ENCODE measurements at places on chromosomes 7 and 10.

- no peak for DNase-seq
Observed at GRCh38 chr7:80770675-80771081, 132.2 kb downstream of the CD36 start.

DNA sequence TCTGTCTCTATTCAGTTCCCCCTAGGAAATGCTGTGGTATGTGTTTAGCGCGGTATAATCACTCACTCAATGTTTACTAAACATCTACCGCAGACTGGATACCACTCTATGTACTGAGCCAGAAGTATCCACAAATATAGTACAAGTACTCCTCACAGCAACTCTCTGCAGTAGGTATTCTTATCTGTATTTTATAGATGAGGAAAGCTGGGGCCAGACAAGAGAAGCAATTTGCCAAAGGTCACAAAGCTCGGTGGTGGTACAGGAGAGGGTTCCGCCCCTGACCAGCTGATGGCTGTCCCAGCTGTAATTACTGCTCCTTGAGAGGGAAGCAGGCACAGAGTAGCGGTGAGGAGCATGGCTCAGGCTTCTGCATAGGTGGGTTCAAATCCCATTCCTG, 184.1 kb downstream of the DOCK4 start:
- DNase-seq: no peak

GRCh38 chr10:126670056-126670894, at the start of gene C10orf90:
Gene C10orf90 (minus strand): TSS chr10:126670693. CDS start chr10:126670480, 213 bp downstream.
- no peak for DNase-seq

GRCh38 chr10:91691981-91692380, 59.1 kb upstream of the PPP1R3C start:
- no peak for DNase-seq

DNA sequence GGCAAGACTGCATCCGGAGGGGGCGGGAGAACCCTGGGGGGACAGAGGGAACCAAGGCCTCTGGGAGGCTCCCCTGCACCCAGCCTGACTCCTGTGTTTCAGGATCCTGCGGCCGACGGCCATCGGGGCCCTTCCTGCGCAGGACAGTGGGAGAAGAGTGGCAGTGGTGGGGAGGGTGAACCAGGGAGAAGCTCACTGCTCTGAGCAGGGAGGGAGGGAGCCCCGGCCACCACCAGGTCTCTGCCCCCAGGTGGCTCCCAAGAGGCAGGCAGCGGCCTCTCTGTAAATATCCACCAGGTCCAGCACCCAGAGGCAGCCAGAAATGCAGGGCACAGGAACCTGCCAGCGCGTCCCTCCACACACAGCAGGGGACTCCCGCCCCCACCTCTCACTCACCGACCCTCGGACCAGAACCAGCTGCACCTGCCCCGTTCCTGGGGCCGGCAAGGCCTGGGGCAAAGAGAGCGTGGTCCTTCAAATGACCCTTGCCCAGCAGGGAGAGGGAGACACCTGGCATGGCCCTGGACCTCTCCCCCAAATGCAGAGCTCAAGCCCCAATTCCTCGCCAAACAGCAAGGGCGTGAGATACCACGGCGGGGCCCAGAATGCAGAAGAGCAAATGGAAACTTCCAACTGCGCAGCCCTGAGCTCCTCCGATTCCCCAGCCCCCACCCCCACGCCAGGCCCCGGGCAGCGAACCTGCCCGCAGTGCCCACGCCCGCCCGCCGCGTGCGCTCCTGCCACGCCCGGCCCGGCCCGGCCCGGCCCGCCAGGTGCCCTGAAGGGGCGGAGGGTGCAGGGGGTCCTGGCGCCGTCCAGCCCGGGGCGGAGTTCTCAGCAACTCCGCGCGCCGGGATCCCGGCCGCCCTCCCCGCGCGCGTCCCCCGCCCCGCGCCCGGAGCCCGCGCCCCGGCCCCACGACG, 805 bp downstream of the RASGEF1A start:
- no peak for DNase-seq

- DNase-seq: no peak
Observed at GRCh38 chr7:139656387-139656786, 121.4 kb downstream of the HIPK2 start.

DNA sequence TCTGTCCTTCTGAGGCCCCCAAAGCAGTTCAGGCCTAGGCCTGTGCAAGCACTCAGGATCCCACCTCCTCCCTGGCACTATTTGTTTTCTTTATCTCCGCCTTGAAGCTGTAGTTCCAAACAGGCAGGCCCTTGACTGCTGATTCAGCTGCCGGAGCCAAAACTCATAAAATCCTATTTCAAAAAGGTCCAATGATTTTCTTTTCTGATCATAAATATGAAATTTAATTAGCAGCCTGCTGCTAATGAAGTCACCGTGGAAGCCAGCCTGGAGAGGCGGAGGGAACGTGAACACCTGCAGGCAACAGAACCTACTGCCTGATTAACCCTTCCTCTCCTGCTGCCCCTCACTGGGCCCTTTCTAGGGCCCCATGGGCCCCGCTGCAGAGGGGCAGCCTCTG, 60.1 kb downstream of the CARD11 start:
- no peak for DNase-seq

- no peak for DNase-seq
Observed at GRCh38 chr10:44935201-44935965, 24.2 kb upstream of the RASSF4 start.
